GM13976 (cell line): ENCODE measurements at places on chromosomes 2 and 18.
A peak's percentile ranks its signal among the peaks of the same experiment; 100 is the strongest.

DNA sequence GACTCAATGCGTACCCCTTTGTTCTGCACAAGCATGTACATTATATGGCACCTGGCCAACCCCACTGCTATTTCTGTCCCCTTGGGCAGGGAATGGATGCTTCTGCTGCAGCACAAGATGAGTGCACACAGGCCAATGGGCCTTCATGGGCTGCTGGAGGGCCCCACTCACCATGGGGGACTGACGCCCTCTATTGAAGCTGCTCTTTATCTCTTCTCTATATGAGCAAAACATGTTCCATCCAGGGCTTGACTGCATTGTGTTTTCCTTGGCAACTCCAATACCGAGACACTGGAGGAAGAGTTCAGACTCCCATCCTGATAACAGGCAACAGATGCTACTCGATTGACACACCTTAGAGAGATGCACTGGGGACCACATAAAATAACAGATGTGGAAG lies 251.6 kb upstream of the NCKAP5 start:
- DNase-seq = no peak

DNA sequence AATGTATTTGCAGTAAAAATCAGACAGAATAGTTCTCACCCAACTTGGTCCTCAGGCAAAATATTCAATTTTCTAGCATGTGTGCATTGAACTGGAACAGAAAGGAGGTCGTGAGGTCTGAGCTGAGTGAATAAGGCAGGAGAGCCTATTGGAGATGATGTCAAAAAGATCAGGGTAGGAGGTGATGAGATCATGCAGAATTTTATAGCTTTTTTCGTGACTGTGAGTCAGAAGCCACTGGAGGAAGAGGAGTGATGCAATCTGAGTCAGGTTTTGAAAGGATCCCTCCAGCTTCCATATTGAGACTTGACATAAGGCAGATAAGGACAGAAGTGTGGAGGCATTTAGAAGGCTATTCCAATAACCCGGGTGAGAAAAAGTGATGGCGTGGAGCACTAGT lies 299.5 kb upstream of the SOX11 start:
- no peak for DNase-seq

- no peak for DNase-seq
These were observed 27.9 kb downstream of the IWS1 start for GRCh38 chr2:127498386-127498785.

- no peak for DNase-seq
These were observed 106.9 kb upstream of the THOC1 start for GRCh38 chr18:374721-375168.

- DNase-seq = no peak
These were observed 20.6 kb downstream of the MBD2 start for GRCh38 chr18:54203914-54204313.

GRCh38 chr2:67854103-67854743 lies 208.6 kb downstream of the C1D start:
- no peak for DNase-seq

DNA sequence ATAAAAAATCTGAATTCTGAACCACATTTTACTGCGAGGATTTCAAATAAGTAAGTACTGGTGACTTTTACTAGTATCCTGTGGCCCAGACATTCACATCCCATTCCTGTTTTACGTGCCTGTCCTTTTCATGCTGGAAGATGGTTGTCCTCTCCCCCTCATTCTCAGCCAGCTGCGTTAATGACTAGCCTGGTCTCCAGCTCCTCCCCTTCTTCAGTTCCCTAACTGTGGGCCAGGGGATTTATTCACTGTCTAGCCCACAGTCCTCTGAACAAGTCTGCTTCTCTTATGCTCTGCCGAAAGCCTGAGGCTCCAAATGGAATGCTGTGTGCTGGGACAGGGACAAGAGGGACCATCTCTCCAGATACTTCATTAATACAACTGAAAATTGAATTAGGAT lies 373.9 kb downstream of the PTPRM start:
- DNase-seq = no peak

DNA sequence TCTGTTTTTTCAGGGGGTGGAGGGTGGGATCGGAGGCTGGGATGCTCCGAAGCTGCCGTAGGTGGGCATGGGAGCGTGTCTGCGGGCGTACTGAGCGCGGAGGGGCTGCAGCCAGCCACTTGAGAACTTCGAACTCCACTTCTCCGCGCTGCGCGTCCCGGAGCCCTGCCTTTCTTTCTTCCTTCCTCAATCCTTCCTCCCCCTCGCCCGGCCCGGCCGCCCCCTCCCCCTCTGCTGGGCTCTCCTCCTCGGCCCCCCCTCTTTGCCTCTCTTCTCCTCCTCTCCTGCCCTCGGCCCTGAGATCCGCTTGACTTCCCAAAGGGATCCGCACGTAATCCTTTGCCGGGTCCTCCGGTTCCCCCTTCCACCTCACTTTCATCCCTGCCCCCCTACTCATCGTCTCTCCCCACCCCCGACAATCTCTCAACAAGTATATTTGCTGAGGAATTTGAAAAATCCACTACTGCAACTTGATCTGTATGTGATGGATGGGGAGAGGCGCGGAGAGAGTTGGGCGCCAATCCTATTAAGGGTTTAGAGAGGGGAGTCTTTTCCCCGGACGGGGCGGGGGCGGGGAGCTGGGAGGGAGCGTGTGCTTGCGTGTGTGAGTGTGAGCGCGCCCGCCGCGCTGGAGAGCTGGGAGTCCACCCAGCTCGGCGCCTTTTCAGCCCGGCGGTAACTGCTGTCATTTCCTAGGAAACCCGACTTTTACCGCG lies 1.1 kb downstream of the GLI2 start:
- DNase-seq = no peak

GRCh38 chr2:45031028-45031427 lies 21.8 kb upstream of the SIX2 start:
- DNase-seq = no peak

GRCh38 chr2:213152888-213153287 lies 1.5 kb upstream of the IKZF2 start:
- no peak for DNase-seq

- no peak for DNase-seq
These were observed 69.5 kb downstream of the TMEM18 start for GRCh38 chr2:607709-608108.

DNA sequence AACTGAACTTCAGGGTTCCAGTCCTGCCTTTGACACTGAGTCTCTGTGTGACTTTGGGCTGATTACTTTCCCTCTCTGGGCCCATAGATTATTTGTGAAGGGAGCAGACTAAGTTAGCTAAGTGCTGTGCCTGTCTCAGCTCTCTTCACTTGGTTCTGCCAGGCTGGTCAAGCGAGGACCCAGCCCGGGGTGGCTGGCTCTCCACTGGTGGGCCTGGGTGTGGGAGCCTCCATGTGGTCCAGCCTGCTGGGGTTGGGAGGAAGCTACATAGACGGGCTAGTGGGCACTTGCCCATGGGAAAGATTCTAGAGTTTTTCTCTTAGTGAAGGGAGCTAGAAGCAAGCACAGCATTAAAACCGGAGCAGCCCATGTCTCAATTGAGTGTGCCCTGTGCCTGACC lies 59.0 kb downstream of the DYSF start:
- no peak for DNase-seq

DNA sequence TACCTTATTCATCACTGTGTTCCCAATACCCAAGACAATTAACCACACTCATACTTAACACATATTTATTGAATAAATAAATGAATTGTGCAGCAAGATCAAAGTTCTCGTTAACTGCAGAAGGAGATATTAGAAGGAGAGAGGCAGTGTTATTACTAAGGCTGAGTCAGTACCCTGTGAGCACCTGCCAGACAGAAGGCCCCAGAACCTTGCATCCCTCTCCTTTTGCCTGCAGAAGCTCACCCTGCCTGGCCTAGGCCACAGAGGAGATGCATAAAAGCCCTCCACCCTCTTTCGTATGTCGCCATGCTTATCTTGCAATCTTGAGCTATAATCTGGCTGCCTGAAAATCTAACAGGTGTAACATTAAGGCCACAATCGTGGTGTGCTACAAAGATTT lies 20.5 kb upstream of the RNF149 start:
- no peak for DNase-seq

DNA sequence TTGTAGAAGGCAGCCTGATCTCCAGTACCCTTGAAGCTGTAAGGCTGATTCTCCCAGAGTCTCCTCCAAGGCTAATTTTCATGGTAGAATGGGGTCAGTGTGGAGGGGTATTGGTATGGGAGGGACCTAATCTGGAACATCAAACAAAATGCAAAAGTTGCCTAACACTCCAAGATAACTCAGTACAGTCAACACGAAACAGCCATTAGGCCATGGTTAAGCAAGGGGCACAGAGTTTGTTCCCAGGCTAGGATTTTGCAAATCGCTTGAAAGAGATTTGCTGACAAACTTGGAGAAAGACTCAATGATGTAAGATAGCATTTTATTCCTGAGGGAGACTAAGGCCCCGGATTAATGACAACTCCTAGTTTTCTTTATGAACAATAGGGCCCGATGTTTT lies 5.4 kb downstream of the PID1 start:
- no peak for DNase-seq

DNA sequence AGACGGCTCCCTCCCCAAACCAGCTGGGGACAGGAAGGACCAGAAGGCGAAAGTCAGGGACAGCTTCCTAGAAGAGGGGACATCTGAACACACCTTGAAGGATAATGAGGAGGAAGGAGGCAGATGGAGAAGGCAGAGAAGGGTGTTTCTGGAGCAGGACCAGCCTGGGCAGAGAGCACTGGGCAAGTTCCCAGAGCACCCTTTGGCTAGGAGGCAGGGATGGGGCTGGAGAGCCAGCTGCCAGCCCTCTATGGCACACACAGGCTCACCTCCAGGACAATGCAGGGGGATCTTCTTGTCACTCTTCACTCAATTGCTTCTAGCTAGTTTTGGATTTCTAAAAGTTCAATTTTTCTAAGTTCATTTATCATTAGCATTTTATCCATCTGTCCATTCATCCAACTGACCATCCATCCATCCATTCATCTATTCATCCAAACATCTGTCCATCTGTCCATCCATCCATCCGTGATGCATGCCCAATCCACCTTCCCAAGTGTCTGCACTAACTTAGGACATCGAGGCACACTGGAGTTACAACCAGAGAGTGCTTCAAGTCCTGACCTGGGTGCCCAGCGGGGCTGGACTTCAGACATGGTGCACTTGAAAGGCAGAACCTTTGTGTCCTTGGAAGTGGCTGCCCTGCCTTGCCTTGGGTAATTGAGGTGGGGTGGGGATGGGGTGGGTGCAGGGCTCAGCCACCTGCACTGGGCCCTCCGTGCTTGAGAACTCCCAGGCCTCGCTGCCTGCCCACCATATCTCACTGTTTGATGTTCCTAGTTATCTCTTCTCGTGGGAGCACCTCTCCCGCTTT lies 42.5 kb downstream of the INHBB start:
- DNase-seq = no peak

- DNase-seq = no peak
These were observed 334.0 kb downstream of the SOCS6 start for GRCh38 chr18:70622622-70623419.

GRCh38 chr2:2808551-2809058 lies 477.5 kb upstream of the MYT1L start:
- no peak for DNase-seq

DNA sequence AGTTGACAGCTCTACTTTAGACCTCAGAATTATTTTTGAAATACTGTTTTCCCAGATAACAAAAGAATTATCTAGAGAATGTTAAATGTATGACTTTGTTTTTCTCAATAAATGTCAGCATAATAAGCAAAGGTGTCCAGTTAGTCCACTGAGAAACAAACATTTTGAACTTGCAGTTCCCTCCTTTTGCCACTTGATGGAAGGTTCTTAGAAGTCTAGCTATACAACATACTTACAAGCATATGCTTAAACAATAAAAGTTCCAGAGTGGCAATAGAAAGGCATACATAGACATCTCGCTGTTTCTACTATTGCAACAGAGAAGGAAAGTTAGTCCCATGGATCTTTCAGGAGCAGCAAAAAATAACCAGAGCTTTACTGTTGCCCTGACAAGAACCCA lies 11.8 kb downstream of the NDUFA10 start:
- no peak for DNase-seq

DNA sequence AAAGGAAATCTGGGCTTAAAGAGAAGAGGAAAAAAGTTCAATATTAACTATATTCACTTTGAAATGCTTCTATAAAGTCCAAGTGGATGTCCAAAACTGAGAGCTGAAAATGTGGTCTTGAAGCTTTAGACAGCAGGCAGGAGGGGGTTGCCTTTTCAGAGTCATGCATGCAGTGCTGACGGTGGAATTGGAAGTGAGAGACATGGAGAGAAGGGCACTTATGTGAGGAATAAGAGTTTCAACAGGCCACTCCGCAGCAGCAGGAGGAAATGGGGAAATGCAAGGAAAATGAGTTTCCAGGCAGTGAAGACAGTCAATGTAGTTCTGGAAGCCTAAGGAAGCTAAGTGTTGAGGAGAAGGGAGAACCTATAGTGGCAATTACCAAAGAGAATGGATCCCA lies 33.0 kb upstream of the LRRC30 start:
- DNase-seq = no peak

DNA sequence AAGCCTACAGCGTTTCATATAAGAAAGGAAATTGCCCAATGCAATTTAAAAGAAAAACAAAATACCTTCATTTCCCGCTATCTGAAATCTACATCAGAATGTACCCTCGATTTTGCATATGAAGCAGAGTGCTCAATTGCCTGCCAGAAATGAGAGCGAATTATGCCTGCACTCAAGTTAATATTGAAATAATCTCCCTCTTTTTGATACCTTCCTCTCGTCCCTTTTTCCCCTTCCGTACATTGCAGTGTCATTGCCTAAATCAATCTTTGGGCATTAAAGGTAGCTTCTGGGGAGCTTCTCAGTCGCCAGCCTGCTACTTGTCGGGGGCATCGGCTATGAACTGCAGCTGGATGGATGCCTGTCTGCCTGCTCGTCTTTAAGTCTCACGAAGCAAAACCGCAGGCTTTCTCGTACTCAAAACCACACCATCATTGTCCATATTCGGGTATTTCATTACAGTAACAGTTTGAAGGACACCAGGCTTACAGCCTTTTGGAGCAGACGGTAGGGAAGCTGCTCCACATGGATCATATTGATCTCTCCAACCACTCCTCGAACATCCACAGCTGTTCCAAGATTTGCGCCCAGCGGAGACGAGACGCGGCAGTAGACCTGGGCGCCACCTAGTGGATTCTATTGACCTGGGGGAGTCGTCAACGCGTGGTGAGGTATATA lies 64.0 kb upstream of the HNRNPA3 start:
- DNase-seq = peak; percentile 52

DNA sequence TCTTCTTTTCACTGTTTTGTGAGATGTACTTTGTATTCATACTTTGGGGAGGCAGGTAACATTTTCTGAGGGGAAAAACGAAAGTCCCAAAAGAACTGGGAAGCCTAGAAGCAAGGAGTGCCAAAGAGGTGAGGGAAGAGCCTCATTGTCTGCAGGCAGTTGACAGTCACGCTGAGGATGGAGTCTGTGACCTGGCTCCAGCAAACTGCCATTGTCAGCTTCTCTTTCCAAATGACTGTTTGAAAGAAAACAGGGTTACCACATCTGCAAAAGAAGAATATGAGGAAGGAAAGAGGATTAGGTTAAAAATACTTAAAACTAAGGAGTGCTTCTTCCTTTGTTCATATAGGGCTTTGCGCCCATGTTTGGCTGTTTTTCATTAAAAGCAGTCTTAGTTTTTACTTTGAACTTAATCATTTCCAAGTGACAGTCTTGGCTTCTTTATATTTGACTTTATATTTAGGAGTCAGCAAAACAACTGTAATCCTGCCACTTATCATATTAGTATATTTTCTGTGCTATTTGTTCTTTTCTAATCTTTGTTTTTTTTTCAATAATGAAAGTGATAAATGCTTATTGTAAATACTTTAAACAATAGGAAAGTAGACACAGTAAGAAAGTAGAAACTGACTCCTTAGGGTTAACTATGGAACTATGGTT lies 35.0 kb downstream of the CERS6 start:
- DNase-seq = no peak
